ENCODE measurements at places on chromosomes 5 and 9. TPM values are rescaled to one million over a fixed set of nuclear protein-coding genes. Genes with fewer than 3 reads are reported as not detected.
A peak's percentile ranks its signal among the peaks of the same experiment; 100 is the strongest.

The FAM114A2 gene
- 28.3 TPM for total RNA-seq

The HK3 gene
- 0.44 TPM for total RNA-seq

The CERT1 gene
- 43.4 TPM for total RNA-seq

The FSD1L gene
- total RNA-seq: 3.4 TPM

The ENTPD2 gene
- total RNA-seq: not detected

The FCN1 gene
- total RNA-seq: not detected

The CDH9 gene
- total RNA-seq: not detected

The STPG3 gene
- 1.2 TPM for total RNA-seq

- DNase-seq: no peak
Observed at GRCh38 chr9:6901180-6901579, 143.4 kb downstream of the KDM4C start.

- no peak for DNase-seq
Observed at GRCh38 chr5:133114933-133115310, 63.1 kb downstream of the HSPA4 start.

DNA sequence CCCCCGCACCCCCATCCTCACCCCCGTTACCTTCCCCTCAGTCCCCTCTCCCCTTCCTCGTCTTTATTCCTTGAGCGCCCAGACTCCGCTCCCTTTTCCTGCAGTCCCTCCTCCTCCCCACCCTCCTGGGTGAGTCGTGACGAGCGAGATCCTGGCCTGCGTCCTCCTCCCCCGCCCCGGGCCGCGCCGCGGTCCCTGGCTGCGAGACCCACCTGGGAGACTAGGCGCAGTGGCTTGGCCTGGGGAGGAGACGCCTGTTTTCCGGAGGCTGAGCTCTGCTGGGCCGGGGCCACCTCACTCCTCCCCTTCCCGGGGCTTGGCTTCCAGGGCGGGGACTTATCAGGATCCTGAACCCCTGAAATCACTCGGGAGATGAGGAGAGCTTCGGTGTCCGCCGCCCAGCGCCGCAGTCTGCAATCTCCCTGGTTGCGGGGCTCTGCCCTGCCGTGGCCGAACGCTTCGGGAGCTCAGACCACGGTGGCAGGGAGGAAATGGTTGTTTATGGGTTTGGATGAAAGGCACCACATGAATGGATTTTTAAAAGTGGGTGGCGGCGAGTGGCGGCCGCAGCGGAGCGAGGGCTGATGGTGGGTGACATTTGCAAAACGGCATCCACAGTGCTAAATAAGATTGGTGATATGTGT, 984 bp downstream of the STXBP1 start:
- DNase-seq: peak; percentile 32

- DNase-seq: no peak
Observed at GRCh38 chr5:113283558-113283957, 151.2 kb downstream of the TSSK1B start.

- no peak for DNase-seq
Observed at GRCh38 chr9:33167972-33168461, 881 bp upstream of the B4GALT1 start.

DNA sequence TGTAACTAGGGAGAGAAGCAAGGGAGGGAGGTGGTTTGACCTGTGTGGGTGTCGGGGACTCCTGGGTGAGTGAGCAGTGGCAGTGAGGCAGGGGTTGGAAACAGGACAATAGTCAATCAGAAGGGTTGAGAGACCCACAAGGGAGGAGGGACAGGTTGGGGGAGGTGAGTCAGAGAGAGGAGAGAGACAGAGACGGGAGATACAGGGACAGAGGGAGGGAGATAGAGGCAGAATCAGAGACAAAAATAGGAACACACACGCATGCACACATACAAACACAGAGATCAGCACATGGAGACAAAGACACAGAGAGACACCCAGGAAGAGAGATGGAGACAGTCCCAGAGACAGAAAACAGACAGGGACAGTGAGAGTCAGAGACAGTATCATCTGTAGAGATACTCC, 39.3 kb upstream of the PTGS1 start:
- no peak for DNase-seq

GRCh38 chr9:76897804-76898525, 7.9 kb downstream of the PRUNE2 start:
- no peak for DNase-seq

- DNase-seq: peak; percentile 95
Observed at GRCh38 chr9:35812025-35812602, at the start of gene SPAG8. SPAG8 (minus strand) TSS chr9:35812262; CDS start chr9:35812147, 115 bp downstream.

- DNase-seq: no peak
Observed at GRCh38 chr9:84670138-84671041, 861 bp downstream of the NTRK2 start.

DNA sequence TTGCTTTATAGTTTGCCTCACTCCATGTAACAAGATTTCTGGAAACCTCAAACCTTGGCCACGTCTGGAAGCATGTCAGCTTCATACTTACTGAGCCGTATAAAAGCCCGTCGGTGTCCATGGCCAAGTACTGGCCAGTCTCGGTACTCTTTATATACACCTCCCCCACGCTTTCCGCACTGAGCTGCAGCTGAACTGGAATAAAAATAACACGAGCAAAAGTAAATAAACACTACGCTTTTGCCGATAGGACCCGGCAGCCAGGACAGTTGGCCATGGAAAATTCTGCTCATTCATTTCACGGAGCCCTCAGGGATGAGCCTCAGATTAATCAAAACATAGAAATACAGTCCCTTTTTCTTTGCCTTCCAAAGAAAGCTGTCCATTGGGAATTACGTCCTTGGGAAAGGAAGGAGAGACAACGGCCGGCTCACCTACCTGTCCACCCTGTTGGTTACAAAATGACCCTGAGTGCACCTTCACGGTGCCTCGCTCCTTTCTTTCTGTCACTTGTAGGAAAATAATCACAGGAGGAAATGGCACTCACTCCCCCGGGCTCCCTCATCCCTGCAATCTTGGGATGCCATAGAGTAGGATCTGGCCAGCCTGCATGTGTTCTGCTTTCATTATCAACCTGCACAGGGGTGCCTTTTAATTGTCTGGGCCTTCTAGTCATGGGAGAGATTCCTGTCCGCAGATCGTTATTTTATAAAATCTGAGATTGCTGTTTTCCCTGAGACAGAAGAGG, 85.1 kb downstream of the FGF1 start:
- no peak for DNase-seq

GRCh38 chr5:36457511-36458270, 148.7 kb upstream of the SLC1A3 start:
- DNase-seq: no peak

DNA sequence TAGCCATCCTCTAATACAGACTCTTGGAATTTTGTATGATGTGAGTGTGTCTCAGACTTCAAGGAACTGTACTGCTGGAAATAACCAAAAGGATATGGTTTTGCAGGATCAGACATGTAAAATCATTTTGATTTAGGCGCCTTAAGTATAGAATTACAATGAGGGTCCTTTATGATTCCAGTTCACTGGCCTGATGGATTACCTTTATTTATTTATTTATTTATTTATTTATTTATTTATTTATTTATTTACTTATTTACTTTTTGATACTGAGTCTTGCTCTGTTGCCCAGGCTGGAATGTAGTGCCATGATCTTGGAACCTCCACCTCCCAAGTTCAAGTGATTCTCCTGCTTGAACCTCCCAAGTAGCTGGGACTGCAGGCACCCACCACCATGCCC, 37.9 kb upstream of the ROPN1L start:
- DNase-seq: no peak

DNA sequence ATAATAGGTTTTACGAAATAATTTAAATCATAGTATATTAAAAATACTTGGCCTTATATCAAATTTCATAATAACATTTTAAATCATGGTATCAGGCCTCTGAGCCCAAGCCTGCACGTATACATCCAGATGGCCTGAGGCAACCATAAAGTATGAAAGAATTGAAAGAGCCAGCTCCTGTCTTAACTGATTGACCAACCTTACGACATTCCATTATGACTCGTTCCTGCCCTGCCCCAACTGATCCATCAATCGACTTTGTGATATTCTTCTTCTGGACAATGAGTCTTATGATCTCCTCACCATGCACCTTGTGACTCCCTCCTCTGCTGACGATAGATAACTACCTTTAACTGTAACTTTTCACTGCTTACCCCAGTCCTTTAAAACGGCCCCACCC, 545.0 kb downstream of the MTRR start:
- DNase-seq: no peak

GRCh38 chr5:72633041-72633445, 125.8 kb upstream of the ZNF366 start:
- no peak for DNase-seq

- no peak for DNase-seq
Observed at GRCh38 chr9:3868012-3868411, 342.2 kb upstream of the RFX3 start.

DNA sequence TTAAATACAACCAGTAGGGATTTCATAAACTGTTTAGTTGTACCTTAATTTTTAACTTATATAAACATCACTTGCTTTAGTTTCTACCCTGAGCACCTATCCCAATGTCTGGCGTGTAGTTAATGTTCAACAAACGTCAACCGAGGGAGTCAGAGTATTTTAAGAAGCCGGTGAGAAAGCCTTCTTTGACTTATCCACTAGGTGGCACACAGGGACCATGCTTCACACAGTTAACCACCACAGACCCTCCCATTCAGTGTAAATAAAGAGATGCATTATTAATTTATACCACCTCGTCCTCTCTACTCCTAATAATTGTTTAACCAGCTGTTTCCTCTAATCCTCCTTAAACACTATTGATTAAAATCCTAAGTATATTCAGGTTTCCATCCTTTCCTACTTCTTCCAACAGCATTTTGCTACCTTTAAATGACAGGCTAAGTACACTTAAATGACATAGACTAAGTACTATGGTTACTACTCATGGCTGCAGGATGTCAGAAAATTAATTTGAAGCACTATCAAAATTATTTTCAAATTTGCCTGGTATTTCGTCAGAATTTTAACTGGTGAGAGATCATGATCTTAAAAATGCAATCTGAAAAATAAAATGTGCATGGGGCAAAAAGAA, 2.3 kb downstream of the HAPLN1 start:
- no peak for DNase-seq

DNA sequence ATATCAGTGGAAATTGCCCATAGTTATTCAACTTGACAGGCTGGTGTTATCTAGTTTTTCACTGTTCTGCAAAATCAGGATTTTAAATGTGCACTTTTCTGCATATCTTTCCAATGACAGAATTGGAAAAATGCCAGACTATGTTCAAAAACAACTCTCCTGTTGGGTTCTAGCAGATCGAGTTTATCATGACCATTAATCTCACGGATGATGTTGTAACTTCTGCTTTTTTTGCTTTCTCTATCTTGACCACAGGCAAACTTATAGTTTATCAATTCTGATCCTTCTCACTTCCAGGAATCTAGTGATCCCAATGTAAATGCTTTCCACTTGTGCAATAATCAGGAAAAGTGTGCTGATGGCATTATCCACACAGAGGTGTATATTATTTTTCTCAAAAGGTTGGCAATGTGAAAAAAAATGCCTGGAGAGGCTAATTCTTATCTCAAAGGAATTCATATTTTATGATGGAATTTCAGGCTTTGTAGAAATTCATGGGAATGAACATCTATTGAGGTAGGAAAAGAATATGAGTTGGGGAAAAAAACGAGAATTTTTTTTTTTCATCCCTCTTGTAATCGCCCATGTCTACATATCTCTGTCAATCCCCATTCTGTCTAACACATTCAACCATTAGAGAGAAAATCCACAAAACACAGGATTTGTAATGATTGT, 73.6 kb upstream of the DAB2 start:
- DNase-seq: no peak

DNA sequence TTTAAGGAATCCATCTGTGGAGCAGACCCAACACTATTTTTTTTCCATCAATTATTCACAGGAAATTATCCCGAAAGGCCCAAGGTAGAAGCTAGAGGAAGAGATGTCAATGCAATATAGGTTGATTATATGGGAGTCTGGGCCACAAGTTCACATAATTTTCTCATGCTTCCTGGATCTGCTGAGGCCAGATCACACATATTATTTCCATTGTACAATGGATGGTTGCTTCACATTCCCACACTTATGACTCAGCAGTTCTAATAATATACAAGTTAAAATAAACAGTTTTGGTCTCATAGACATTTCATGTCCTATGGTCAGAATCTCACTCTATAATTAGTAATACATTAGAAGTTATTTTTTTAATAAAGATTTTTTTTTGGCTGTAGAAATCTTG, 66.0 kb upstream of the PTPRD start:
- DNase-seq: no peak

GRCh38 chr5:134097211-134097749, 17.2 kb upstream of the TCF7 start:
- no peak for DNase-seq

DNA sequence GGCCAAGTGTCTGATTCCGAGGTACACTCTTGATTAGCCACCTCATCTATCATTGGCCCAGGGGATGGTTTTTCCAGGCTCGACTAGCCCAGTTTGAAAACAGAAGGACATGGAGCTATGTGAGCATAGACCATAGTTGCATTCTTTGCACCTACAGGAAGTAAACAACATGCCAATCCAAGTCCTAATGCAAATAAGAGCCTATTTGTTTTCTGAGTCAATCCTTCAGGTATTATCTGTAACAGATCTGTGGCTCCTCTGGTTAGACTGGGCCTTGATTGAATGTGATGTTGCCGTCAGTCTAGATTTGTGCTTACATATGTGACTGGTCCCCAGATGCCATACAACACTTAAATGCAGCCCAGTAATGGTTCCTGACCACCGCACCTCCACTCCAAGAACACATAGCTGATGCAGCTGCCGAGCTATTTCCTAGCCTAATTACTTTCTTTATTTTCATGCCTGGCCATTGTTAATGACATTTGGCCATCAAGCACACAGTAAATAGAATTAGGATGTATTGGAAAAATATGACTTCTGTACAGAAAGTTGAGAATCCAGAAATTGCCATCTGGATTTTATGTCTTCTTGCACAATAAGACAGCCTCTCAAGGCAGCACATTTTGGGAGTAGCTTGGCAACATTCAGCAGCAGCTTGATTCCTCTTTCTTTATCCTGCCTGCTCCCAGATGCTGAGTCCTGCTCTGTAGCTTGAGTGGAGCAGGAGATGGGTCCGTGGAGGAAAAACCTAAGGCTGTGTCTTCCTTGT, 29.5 kb upstream of the ARHGAP26 start:
- no peak for DNase-seq

DNA sequence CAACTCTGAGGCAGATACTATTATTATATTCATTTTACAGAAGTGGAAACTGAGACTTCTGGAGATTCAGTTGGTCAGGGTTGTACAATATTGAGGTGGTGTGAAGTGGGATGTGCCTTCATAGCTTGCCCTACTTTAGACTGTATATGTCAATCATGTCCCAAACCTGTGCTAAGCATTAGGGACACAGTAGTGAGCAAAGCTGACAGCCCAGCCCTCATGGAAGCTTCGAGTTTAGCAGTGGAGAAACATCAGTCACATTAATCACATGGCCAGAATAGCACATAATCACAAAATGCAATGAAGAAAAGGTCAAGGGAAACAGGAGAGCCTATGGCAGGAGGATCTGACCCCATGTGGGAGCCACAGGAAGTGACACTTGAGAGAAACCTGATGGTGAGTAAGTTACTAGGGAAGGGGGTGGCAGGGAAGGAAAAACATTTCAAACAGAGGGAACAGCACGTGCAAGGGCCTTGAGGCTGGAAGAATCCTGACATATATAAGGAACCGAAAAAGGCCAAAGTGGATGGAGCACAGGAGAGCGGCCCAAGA, 20.5 kb upstream of the RALGPS1 start:
- DNase-seq: no peak

GRCh38 chr9:91628892-91629291, 205.3 kb upstream of the NFIL3 start:
- no peak for DNase-seq

- no peak for DNase-seq
Observed at GRCh38 chr5:40689438-40689837, 9.7 kb downstream of the PTGER4 start.

- no peak for DNase-seq
Observed at GRCh38 chr9:71168418-71168817, 47.0 kb upstream of the TRPM3 start.

All from activated T-helper 1 cell treated with anti-CD3 and anti-CD28 coated beads, Interleukin-12 subunit alpha, Interleukin-12 subunit beta, Interleukin-2, Interleukin-4 antibody, amounts not matched to agents 30 ng/mL and 10 ng/mL and 1 ng/mL, durations not matched to agents 14 hours and 24 hours and 36 hours (primary cell).